ENCODE measurements at places on chromosomes 1 and 21.

DNA sequence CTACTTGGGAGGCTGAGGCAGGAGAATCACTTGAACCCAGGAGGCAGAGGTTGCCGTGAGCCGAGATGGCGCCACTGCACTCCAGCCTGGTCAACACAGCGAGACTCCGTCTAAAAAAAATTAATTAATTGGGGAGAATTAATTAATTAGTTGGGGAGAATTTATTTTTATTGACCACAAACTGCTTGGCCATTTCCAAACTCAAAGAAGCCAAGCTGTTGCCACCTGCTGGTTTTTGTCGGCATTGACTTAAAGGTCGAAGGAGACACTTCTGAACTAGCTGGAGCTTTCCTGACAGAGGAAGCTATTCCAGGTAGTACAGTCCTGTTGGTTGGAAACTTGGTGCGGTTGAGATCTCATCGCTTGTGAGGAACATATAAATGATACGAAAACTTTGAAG, 13.1 kb downstream of the MAP1LC3C start:
- DNase-seq: no peak

GRCh38 chr1:172955161-172955815, 95.5 kb downstream of the TNFSF18 start:
- no peak for DNase-seq

DNA sequence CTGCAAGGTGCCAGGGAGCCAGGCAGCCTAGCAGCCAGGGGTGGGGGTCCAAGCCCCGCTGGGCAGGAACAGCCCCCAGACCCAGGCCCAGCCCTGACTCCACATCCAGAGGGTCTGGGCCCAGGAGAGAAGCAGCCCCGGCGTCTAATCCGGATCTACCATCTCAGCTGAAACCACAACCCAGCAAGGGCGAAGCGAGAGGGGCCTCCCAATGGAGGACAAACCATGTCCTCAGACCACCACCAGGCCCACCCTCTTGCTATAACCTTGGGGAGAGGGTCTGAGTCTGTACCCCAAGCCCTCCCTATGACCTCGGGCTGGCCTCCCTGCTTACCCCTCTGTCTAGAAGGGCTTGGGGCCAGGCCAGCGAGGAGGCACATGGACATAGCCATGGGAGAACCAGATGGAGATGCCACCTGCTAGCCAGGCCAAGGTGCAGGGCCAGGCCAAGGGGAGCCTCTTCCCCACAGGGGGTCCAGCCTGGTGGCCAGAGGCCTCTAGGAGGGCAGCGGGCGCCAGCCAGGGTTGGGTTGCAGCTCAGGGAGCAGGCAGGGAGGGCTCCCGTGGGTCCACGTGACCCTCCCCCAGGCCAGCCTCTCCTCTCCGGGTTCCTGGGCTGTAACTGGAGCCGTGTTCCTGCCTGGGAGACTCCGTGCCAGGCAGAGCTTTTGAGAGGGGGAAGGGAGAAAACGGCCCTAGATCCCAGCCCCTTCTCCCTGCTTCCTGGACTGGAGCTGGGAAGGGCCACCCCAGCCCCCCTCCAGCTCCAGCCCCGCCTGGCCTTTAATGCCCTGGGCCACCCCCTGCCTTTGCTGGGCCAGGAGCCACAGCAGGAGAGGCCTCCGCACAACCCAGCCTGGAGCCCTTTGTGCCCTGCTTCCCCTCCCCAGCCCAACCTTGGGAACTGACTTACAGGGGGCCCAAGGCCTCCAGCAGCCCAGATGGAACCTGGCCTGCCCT, 2.5 kb downstream of the WNT9A start:
- DNase-seq: peak; percentile 45

- no peak for DNase-seq
Measured at GRCh38 chr1:9719978-9720722, 68.6 kb downstream of the PIK3CD start.

DNA sequence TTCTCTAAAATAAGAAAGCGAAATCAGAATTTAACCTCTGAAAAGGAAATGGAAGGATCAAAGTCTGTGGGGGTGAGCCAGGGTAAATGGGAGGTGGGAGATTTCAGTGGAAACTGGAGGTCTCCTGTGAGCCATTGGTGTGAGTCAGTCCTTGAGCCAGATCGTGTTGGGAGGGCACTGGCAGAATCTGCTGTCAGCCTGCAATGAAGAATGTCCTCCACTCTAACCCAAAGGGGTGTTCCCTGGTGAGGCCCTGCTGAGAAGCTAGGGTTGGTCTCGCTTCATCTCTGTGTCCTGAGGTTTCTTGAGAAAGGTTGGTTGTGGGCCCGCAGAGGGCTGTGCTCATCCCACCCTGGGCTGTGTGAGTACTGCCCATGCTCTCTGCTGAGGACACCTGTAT, 2.4 kb downstream of the QSOX1 start:
- no peak for DNase-seq

GRCh38 chr1:55812281-55812680, 597.1 kb upstream of the USP24 start:
- DNase-seq: no peak

DNA sequence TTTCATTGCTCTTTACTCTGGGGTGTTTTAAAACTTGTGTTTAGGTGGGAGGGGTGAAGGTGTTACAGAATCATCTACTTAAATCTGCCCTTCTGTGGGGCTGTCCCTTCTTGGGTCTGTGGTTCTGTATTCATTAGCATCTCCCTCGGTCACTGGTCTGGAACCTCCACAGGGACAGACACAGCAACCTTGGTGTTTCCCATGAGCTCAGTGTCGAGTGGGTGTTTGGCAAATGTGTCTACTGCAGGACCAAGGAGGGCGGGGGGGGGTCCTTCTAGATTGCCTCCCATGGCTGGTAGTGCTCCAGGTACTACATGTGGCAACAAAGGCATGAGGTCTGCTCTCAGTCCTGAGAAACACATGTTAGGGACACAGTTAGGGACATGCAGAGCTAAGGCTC, 273.4 kb downstream of the PCP4 start:
- no peak for DNase-seq

DNA sequence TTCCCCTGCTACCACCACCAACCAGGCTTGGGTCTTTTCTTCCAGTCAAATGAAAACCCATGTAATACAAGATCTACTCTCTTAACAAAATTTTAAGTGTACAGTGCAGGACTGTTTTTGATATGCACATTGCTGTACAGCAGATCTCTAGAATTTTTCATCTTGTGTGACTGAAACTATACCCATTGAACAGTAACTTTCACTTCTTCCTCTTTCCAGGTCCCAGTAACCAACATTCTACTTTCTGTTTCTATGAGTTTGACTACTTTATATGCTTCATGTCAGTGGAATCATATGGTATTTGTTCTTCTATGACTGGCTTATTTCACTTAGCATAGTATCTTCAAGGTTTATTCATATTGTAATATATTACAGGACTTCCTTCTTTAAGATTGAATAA, 45.3 kb upstream of the PLPPR4 start:
- no peak for DNase-seq

DNA sequence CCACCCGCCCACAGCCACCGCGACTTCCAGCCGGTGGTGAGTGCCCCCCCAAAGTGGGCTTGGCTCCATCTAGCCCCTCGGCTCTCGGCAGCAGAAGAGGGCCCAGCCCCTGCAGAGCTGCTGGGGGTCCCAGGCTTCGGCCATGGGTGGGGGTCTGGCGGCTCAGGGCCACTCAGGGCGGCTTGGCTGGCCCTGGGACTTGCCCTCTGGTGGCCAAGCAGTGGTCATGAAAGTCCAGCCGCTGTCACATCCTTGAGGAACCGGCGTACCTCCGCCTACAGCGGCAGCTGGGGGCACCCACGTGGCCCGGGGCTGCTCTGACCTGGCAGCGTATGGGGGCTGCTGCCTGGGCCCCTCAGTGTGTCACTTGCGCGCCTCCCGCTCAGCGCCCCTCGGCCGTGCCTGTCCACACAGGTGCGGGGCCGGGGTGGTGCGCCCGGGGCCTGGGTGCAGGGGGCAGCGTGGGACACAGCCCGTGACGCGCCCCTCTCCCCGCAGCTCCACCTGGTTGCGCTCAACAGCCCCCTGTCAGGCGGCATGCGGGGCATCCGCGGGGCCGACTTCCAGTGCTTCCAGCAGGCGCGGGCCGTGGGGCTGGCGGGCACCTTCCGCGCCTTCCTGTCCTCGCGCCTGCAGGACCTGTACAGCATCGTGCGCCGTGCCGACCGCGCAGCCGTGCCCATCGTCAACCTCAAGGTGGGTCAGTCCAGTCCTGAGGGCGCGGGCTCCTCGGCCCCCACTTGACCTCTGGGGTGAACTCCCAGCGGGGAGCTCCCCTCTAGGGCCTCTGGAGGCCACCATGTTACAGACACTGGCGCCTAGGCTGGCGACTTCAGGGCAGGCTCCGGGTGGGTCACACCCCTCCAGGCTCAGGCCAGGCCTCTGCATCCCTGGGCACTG, 32.4 kb downstream of the SLC19A1 start:
- peak; percentile 47 for DNase-seq

DNA sequence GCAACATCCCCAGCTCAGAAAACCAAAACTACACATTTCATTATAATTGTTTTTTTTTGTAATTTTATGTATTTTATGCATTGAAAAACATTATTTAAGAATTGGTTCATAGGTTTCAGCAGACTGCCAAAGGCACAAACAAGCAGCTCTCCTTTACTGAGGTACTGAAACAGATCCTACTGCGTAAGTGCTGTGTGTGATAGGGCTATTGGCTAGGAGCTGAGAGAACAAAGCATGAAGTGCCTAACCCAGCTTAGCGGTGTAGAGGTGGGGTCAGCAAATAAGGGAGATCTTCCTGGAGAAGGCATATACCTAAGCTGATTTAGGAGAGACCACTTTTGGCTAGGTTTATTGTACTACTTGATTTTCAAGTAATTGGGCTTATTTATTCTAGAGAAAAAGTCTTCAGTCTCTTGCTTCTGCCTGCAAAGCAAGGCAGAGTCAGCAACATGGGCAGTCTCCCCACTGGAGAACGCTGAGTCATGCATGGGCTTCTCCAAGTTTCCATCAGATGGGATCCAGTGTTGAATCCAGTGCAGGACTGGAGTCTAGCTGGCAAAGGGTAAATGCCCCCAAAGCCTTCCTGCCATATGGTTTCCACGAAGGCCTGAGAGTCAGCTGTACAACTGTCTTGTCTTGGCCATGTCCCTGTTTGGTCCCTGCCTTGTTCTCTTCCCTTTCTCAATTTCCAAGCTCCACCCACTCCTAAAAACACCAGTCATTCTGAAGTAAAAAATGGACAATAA, 18.0 kb upstream of the YTHDF2 start:
- DNase-seq: no peak

- DNase-seq: no peak
Measured at GRCh38 chr1:210690236-210690635, 361.5 kb downstream of the HHAT start.

DNA sequence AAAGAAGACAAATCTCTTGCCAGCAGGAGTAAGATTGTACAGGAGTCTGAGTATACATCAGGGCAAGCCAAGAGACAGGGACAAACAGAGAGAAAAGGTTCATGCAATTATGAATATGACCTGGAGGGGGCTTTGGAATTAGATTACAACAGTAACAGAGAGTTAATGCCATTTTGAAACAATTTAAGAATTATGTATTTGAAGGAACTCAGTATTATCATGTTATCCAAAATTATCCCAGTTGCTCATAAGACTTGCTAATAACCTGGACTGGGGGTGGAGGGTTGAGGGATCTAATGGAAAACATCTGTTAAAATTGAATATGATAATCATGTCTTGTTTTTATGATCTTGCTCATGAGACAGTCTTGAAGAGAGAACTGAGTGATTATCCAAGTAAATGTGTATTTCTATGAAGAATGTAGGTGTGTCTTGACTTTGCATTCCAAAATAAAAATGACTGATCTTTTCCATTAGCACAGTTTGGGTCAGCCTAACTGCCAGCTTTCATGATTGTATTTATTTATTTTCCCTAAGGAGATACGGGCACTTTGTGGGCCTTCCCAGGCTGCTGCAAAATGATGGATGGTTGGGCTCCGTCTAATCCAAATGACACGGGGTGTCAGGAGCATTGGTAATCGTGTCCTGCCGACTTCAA, 117.7 kb downstream of the ERG start:
- DNase-seq: no peak

DNA sequence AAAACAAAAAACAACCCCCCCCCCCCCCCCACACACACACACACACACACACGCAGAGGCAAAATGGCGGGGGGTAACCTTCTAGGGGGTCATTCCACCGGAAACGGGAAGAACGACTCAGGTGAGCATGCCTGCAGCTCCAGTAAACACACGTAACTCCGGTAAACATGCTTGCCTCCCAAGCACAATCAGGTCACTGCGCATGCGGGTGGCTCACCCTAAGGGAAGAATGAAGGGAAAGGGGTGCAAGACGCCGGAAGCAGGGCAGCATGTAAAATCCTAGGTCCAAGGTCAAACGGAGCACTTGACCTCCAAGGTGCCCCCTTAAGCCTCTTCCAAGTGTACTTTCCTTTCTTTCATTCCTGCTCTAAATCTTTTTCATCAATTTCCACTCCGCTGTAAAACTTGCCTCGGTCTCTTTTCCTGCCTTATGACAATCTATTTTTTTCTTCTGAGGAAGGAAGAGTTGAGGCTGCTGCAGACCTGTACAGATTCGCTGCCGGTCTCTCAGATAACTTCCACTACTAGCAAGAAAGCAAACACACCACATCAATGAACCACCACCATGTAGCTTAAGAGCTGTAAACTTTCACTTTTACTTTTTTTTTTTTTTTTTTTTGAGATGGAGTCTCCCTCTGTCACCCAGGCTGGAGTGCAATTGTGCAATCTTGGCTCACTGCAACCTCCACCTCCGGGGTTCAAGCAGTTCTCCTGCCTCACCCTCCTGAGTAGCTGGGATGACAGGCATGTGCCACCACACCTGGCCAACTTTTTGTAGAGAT, 21.0 kb upstream of the CBR3 start:
- DNase-seq: no peak

GRCh38 chr1:26717017-26717491, 21.2 kb downstream of the ARID1A start:
- DNase-seq: no peak

- peak; percentile 73 for DNase-seq
Measured at GRCh38 chr1:10694633-10695627, 101.5 kb downstream of the CASZ1 start.

DNA sequence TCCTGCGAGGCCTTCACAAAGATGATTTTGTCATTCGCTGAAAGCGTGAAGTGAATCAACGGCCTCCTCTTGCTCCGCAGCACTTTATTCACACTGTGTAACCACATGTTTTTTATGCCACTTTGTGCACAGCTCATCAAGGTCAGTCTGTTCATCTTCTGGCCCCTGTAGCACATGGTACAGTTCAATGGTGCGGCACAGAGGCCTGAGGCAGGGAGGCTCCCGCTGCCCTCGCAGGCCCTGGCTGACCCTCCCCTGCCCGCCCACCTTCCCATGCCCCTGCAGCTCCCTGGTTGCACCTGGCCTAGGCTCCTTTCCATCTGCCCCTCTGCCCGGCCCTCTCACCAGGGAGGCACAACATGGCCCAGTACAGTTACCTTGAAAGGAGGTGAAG, 87.5 kb downstream of the CD247 start:
- peak; percentile 38 for DNase-seq

GRCh38 chr1:30759718-30760281, 2.2 kb upstream of the LAPTM5 start:
- DNase-seq: peak; percentile 76

All from CD8-positive, alpha-beta memory T cell (primary cell).